Activated CD4-positive, alpha-beta T cell treated with anti-CD3 and anti-CD28 coated beads for 4 hours (primary cell): ENCODE measurements at places on chromosomes 7 and 10.
A peak's percentile ranks its signal among the peaks of the same experiment; 100 is the strongest.

- no peak for DNase-seq
These were observed 205.0 kb downstream of the BBS9 start for GRCh38 chr7:33334349-33334748.

GRCh38 chr7:40704172-40704571 lies 569.4 kb downstream of the SUGCT start:
- no peak for DNase-seq

DNA sequence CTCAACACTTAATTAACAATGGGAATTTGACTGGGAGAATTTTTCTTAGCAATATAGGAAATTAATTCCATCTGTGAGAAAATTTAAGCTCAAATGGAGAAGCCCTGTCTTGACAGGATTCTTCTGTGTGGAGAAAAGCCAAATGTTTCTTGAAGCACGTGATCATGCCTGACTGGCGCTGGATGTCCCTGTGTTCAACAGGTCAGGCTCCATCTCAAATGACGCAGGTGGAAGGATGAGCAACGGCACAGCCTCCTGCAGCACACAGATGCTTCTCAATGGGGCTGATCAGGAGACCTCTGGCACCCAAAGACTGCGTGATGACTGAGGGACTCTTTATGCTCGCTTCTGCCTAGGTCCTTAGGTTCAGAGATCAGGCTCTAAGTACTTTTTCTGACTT lies 143.8 kb downstream of the RSU1 start:
- DNase-seq: no peak

- no peak for DNase-seq
These were observed 321.1 kb downstream of the PARD3 start for GRCh38 chr10:34494012-34494411.

GRCh38 chr7:112500619-112501018 lies 19.8 kb downstream of the LSMEM1 start:
- DNase-seq: no peak

DNA sequence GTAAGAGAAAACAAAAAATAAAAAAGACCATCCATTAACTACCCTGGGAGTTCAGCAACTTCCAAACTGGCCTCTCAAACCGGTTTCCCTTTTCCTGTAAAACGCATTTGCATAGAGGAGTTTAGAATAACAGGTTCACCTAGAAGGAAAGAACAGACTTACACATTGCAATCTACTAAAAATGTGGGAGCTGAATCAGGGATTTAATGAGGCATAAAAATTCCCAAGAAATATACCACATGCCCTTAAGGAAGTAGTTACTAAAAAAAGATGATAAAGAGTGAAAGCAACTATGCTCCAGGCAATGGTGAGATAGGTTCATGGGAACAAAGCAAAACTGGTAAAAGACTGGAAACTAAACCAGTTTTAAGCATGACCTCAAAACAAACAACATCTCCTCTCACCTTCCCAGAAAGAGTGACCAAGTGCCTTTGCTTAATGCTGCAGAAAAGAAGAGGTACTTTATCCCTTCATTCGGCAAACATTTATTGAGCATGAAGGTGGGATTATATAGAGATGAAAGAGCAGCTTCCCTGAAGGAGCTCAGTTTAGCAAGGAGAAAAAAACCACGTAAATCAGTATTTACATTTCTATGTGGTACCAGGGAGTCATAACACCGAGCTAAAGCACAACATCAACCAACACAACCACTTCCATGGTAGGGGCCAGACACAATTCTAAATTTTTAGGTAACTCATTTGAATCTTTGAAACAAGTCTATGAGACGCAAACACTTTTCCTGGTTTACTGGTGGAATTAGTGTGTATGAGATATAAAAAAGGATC lies 152.8 kb downstream of the SGMS1 start:
- DNase-seq: no peak

- DNase-seq: no peak
These were observed 93.6 kb downstream of the ANK3 start for GRCh38 chr10:60296073-60296472.

GRCh38 chr7:130758429-130759056 lies 24.5 kb upstream of the KLF14 start:
- no peak for DNase-seq

DNA sequence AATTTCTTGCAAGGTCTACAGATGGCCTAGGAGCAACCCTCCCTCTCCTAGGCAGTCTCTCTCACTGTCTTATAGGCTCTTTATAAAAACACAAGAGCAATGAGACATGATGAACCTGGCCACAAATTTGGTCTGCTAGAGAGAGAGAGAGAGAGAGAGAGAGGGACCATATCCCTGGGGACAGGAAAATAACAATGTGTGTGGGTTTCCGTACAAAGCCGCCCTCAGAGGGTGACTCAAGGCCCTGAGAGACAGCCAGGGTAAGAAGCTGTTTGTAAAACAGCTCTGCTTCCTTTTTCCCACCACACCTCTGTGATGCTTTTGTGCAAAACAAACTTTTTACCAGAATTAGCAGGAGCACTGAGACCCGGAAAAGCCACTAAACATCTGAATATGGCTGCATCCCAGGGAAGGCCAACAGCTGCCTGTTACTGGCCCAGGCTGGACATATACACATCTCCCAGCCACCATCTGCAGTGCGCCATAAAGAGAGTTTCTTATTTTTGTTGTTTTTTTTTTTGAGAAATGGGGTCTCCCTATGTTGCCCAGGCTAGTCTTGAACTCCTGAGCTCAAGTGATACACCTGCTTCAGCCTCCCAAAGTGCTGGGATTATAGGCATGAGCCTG lies 18.4 kb downstream of the GIMAP5 start:
- DNase-seq: peak; percentile 69

DNA sequence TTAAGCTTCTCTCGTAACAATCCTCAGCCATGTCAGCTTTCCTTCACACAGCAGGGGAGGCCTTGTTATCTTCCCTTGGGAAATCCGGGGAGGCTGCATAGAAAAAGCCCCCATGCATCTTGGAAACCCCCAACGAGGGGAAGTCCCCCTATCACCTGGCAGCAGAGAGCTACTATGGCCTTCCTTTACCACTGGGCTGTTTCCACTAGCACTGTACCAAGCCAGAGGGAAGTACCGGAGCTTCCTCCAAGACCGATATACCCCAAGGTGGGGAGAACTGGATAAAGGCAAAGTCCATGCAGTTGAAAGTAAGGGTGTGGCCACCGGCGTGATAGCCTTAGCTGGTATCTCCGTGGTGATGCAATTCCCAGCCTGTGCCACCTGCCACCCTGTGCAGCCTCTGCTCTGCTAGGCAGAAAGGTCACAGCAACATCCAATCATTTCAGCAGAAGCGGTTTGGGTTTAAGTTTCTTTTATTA lies 4.4 kb upstream of the CLIP2 start:
- DNase-seq: no peak

DNA sequence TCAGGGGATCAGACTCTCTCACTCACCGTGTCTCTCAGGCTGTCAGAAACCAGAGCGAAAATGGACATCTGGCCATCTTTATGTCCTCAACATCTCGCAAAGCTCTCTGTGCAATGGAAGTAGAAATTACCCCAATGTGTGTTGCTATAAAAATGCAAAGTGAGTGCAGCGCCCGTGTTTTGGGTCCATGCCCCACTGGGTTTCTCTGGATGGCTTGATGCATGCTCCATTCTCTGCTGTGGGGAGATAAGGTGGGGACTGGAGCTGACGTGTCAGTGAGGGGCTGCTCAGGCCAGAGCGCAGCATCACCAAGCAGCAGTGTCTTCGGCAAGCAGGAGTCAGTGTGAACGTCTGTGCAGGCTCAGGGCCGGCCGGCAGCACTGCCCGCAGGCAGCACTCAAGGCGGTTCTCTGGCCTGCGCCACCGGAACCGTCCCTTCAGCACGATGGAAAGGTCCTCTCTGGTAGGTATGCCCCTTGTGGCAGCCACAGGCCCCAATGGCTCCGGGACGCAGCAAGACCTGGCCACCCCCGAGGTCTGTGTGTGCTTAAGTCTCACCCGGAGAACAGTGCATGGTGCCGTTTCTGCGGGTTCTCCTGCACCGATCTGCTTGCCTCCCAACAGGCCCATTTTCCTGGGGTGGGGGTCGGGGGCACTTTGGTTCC lies 30.2 kb downstream of the WDR86 start:
- DNase-seq: no peak

DNA sequence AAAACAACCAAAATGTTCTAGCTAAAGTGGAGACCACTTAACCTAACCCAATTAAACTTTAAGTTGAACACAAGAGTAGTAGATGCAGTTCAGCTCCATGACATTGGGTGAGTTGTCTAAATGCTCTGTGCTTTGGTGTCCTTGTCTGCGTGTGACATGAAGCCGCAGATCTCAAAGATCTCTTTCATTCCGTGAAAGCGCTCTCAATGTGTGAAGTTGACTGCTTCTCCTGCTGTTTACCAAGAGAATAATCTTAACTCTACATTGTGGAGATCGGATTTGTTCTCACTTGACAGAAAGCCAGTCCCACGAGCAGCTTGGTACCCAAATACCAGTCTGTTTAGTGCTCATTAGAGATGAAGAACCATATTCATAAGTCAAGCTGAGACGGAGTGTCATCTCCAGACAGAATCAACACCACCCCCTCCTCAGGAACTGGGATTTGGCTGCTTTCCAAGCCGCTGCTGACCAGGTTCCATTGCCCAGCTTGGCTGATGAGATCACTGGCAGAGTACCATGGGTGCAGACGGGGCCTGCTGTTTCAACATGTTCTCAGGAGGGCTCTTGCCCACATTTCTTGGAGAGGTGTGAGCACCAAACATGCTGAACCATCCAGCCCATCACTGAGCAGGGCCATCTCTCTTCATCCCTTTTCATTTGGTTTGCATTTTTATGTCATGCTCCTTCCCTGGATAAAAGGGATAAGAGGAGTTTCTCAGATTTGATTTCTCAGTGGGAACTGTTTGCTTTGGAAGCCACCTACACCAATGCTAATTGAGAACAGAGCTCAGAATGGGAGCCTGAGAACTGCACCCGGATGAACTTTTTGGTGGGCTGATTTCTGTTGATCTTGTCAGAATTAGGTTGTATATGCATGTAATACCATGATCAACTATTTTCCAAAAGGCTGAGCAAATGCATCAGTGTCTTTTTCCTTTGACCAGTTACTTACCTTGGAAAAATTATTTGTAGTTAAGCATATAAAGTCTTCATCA lies 95.8 kb upstream of the AGBL3 start:
- no peak for DNase-seq

DNA sequence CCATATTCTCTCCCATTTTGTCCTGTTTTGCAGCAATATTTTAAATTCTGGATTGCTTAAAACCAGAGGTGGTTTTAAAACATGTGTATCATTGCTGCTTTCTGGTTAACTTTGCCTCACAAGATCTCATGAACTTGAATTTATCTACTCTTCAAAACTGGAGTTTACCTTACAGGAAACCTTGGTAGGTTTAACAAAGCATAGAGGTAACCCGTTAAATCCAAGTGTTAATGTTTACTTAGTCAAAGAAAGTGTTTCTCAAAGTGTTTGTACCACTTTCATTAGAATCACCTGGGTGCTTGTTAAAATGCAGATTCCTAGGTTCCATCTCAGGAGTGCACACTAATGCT lies 44.0 kb upstream of the VDAC2 start:
- no peak for DNase-seq

DNA sequence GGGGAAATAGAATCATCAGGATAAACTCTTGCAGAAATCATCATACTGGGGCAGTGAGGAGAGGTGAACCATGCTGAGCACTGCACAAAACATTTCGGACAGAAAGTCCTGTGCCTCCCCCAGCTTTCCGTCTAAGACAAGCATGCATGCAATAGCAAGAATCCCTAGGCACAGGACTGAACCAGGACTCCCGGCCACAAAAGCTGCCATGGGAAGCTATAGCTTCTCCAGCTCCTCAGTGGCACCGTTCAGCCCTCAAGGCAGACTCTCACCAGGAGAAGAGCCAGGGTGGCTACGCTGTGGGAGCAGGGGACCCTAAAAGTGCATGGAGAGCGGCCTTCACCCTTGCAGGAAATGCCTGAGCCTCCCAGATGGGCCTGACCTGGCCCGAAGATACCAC lies 70.8 kb downstream of the ASB13 start:
- no peak for DNase-seq

DNA sequence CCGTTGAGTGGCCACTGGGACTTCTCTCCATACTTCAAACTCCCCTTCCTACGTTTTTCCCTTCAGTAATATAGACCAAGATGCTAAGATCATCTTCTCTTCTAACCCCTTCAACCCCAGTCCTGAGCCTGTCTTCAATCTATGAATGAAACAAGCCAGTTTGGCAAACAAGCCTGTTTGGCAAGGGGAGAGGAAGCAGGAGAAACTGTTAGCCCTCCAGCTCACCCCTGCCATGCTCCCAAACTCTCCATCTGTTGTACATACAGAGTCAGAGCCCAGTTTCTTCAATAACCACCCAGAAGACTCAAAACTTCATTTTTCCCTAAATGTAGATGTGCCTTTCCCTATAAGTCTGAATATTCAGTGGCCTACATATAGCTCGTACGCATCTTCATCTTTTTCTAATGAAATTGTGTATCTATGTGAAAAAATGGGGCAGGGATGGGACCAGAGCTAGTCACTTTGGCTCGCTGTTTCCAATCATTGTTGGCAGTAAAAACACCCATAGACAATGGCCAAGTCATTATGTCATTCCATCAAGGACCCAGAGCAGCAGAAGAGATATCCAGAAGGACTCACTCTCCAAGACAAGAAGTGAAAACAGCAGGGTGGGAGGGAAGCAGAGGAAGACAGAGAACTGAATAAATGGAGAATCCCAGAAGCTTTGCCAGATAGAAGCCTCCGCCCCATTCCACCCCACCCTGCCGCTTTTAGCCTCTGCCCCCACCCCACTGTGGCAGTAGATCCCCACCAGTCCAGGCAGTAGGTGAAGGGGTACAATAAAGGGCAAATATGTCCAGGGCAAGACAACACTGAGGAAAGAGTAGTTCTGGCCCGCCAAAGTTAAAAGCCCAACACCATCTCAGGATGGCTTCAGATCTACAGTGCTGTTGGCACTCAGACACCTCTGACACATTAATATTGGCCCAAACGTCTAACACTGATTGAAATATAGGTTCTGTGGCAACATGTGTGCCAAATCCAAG lies 87.3 kb downstream of the DOCK4 start:
- no peak for DNase-seq

DNA sequence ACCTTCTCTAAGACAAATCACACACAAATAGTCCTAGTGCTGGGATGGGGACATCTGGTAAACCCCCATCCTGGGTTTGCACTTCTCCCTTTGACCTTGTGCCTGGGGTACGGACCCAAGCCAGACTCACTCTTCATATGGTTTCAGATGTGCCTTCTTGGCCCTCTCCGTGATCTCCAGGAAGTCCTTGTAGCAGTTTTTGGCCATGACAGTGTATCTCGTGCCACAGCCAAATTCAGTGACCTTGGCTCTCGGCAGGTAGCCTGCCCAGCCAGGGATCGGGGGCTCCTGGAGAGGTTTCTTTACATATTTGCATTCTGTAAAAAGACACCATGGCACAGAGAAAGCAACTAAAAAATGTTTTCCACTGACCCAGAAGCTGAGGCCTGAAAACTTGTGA lies 43.9 kb downstream of the PNLIPRP2 start:
- DNase-seq: no peak

GRCh38 chr10:117470733-117471132 lies 71.8 kb upstream of the EMX2 start:
- DNase-seq: no peak

GRCh38 chr7:111459065-111459756 lies 103.1 kb downstream of the IMMP2L start:
- DNase-seq: no peak
